ENCODE measurements at places on chromosomes 16 and 17. TPM values are rescaled to one million over a fixed set of nuclear protein-coding genes. Genes with fewer than 3 reads are reported as not detected.

DNA sequence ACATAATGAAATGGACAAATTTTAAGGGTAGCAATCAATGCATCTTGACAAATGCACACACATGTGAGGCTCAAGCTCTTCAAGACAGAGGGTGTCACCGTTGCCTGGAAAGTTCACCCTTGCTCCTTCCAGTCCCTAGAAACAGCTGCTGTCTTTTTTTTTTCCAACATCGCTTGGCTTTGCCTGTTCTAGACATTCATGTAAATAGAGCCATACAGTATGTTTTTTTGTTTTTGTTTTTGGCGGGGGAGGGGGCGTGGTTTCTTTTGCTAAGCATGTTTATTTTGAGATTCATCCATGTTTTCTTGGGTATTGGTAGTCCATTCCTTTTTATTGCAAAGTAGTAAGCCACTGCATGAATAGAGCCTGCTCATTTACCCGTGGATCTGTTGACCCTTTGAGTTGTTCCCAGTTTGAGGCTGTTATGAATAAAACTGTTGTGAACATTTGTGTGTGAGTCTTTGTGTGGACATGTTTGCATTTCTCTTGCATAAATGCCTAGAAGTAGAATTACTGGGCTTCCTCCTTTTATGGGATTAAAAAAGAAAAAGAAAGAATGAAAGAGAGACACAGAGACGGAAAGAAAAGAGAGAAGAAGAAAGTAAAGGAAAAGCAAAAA lies 78.4 kb downstream of the NT5M start:
- DNase-seq = no peak
- no peak overlapping the region for H3K4me3 ChIP-seq
- no peaks in the 10 kb centered on the region for H3K36me3 ChIP-seq

Gene SLC6A2
- not detected for total RNA-seq

GRCh38 chr17:48718227-48718760 lies 4.0 kb downstream of the PRAC1 start:
- no peak for DNase-seq
- no peaks in the 10 kb centered on the region for H3K36me3 ChIP-seq
- no peak overlapping the region for H3K27ac ChIP-seq
- no peak overlapping the region for H3K4me3 ChIP-seq
- peaks cover 19% of the 10 kb centered on the region for H3K4me1 ChIP-seq

- peaks cover 14% of the 10 kb centered on the region for H3K27me3 ChIP-seq
- peak overlapping the region; percentile 89 for H3K4me3 ChIP-seq
- DNase-seq = peak; percentile 21
- H3K36me3 ChIP-seq = no peaks in the 10 kb centered on the region
Observed at GRCh38 chr17:43906951-43907424, 348 bp downstream of the MPP2 start.

DNA sequence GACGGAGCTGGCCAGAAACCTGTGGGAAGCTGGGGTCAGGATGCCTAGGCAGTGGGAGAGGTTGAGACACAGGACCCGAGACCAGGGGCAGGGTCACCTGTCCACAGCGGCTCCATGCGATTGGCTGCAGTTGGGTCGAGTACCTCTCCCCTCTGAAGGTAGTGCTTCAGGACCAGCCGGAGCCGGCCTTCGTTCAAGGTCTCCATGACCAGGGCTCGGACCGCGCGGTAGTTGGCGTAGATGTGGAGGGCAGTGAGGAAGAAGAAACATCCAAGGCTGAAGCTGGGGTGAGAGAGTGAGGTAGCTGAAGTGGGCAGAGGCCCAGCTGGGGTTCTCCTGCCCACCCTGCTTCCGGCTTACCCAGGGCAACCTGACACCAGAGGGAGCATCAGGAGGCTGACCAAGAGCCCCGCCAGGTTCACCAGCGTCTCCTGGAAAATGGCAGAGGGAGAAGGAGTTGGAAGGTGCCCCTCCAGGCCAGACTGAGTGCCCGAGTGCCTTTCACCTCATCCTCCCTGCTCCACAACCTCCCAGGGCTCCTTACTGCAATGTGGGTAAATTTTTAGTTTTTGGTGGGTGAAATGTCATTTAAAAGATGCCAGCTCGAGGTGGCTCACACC lies 10.7 kb downstream of the SLC5A2 start:
- H3K36me3 ChIP-seq = peaks cover 14% of the 10 kb centered on the region
- no peaks in the 10 kb centered on the region for H3K4me1 ChIP-seq

GRCh38 chr17:5580969-5581368 lies 3.3 kb downstream of the NLRP1 start:
- no peak overlapping the region for H3K27ac ChIP-seq
- H3K36me3 ChIP-seq = peaks cover 27% of the 10 kb centered on the region
- H3K4me3 ChIP-seq = no peak overlapping the region
- DNase-seq = no peak

GRCh38 chr17:81223762-81224130 lies 981 bp upstream of the CEP131 start:
- no peak overlapping the region for H3K27ac ChIP-seq
- H3K36me3 ChIP-seq = no peaks in the 10 kb centered on the region
- no peaks in the 10 kb centered on the region for H3K27me3 ChIP-seq
- no peak for DNase-seq
- peaks cover 18% of the 10 kb centered on the region for H3K4me1 ChIP-seq

DNA sequence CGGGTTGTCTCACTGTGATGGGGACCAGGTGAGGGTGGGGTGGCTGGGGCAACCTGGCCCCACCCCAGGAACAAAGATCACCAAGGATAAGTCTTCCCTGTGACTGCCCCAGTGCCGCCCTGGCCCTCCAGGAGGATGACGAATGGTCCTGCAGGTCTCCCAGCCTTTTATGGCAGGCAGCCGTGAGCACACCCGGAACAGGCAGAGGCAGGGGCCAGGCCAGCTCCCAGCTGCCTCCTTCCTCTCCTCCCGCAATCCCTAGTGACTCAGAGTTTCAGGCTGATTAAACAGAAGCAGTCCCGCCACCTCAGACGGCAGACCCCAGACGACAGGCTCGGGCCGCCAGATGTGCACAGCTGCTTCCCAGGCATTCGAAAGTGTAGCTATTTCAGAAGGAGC lies 13.3 kb downstream of the JUP start:
- no peaks in the 10 kb centered on the region for H3K4me1 ChIP-seq
- no peaks in the 10 kb centered on the region for H3K36me3 ChIP-seq
- H3K27ac ChIP-seq = no peak overlapping the region

Measured in CD8-positive, alpha-beta memory T cell (primary cell).